Activated naive CD8-positive, alpha-beta T cell treated with anti-CD3 and anti-CD28 coated beads, Interleukin-2, amount 50 U/mL, for 24 hours (primary cell): ENCODE measurements at places on chromosomes 16 and 17.

DNA sequence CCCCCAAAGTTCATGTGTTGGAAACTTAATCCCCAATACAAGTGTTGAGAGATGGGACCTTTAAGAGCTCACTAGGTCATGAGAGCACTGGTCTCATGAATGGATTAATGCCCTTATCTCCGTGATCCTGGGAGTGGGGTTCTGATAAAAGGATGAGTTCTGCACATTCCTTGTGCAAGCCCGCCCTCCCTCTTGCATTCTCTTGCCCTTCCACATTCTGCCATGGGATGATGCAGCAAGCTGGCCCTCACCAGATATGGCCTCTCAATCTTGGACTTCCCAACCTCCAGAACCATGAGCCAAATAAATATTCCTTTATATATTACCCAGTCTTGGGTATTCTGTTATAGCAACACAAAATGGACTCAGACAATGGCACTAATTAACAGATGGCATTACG is 14.1 kb downstream of the GLG1 start:
- DNase-seq, result no peak

DNA sequence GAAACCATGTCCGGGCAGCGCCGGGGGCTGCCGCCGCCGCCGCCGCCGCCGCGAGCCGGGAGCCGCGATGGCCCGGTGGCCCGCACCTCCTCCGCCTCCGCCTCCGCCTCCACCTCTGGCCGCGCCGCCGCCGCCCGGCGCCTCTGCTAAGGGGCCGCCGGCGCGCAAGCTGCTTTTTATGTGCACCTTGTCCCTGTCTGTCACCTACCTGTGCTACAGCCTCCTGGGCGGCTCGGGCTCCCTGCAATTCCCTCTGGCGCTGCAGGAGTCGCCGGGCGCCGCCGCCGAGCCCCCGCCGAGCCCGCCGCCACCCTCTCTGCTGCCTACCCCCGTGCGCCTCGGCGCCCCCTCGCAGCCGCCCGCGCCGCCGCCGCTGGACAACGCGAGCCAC is 587 bp downstream of the HS3ST4 start:
- DNase-seq, result no peak

- DNase-seq, result no peak
Measured at GRCh38 chr17:511833-512251, 159.2 kb upstream of the RPH3AL start.

- no peak for DNase-seq
Measured at GRCh38 chr17:70774339-70775117, 605.2 kb downstream of the KCNJ2 start.

DNA sequence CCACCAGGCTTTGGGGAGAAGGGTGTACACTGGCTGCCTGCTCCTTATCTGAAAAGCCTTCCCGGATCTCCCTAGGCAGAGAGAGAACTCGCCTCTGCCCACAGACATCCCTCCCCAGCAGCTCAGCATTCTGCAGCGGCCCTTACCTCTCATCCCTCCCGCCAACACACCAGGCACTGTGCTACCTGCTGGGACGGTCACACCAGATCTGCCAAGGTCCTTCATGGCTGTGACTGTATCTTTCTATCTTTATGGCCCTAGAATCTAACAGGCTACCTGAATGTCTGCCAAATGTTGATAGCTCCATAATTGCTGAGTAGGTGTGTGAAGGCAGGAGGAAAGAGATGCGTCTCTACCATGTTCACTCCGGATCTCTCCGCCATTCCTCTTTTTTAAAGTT is 7.9 kb downstream of the TSNAXIP1 start:
- no peak for DNase-seq

- DNase-seq, result no peak
Measured at GRCh38 chr16:89633064-89633631, 19.7 kb downstream of the DPEP1 start.

DNA sequence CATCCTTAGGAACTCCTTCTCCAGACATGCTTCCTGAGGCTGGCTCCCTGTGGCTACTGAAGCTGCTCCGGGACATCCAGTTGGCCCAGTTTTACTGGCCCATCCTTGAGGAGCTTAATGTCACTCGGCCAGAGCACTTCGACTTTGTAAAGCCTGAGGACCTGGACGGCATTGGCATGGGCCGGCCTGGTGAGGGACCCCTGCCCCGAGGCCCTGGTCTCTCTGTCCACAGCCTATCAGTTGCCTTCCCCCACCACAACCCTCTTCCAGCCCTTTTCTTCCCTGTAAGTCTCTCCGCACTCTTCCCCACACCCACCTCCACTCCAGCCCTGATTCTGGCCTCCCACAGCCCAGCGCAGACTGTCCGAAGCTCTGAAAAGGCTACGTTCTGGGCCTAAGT is 2.0 kb downstream of the TNK1 start:
- DNase-seq, result no peak

GRCh38 chr17:18361837-18362697 is 1.3 kb downstream of the SHMT1 start:
- DNase-seq, result no peak

- DNase-seq, result no peak
Measured at GRCh38 chr17:3792481-3792880, 8.5 kb downstream of the ITGAE start.

GRCh38 chr17:57569853-57570252 is 175.2 kb downstream of the CCDC182 start:
- no peak for DNase-seq

GRCh38 chr17:67435786-67436185 is 58.7 kb downstream of the PITPNC1 start:
- DNase-seq, result no peak

GRCh38 chr16:80615735-80616134 is 74.9 kb downstream of the DYNLRB2 start:
- no peak for DNase-seq

- DNase-seq, result no peak
Measured at GRCh38 chr16:85917959-85918358, 19.0 kb downstream of the IRF8 start.

DNA sequence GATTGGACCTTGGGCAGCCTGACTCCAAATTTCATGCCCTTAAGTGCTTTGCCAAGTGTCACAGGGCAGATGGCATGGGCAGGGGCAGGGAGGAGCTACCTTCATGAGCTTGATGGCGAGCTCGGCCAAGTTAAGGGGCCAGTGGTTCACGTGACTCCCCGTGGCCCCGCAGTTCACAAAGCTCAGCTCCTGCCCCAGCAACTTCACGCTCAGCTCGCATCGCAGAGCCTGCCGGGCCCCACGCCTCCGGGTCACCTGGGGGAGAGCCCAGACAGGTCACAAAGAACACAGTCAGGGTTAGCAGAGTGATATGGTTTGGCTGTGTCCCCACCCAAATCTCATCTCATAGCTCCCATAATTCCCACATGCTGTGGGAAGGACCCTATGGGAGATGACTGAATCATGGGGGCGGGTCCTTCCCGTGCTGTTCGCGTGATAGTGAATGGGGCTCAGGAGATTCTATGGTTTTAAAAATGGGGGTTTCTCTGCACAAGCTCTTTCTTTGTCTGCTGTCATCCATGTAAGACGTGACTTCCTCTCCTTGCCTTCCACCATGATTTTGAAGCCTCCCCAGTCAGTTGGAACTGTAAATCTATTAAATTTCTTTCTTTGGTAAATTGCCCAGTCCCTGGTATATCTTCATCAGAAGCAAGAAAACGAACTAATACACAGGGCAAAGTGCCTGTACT is 108.1 kb downstream of the LITAF start:
- DNase-seq, result no peak

DNA sequence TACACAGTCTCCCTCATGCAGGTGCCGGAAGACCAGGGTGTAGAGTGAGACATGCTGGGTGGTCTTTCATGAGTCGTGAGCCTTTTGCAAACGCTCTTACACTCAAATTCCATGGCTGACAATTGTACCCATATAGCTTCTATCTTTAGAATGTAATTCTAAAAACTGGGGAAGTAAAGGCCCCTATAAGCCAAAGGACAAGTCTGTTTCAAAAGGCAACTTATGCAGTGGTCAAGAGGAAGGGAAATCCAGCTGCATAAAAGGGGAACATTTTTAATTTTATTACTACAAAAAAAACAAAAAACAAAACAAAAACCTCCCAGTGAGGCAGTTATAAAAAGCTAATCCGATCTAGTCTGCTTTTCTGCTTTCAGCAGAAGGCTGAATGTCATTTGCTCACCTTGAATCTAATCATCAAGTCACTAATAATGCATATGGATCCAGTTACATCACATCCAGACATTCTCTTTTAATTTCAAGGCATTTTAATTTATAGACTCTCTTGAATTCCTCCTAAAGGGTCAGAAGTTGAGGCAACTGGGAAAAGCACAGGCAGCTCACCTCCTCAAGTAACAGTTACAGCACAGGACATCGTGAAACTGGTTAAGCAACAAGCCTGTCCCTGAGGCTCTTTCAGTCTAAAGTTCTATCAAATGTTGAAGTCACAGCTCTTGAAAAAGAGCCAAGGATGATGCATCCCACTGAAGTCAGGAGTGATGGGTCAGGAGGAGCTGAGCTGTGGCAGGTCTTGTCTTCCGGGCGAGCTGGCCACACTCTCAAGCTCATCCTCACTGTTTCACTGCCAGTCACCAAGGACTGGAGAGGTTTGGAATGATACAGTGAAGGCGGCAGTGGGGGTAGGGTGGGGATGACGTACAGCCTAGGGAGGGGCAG is 99.7 kb downstream of the VPS53 start:
- DNase-seq, result no peak

- DNase-seq, result no peak
Measured at GRCh38 chr16:53045341-53046220, 7.1 kb downstream of the CHD9NB start.

DNA sequence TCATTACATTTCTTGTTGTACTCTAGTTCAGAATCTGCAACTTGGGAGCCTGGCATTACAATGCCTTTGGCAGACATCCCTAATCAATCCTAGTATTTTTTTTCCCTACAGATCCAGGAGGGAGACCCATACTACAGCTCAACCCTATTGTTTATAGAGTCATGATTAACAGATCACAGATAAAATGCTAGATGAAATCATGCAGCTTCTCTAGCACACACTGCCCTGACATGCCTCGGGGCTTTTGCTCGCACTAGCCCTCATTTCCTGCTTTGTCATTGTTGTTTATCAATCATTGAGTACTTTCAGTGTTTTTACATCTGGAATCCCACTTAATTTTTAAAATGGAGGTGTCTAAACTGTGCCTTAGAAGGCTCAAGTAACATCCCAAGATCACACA is 412.5 kb downstream of the CA10 start:
- DNase-seq, result no peak

DNA sequence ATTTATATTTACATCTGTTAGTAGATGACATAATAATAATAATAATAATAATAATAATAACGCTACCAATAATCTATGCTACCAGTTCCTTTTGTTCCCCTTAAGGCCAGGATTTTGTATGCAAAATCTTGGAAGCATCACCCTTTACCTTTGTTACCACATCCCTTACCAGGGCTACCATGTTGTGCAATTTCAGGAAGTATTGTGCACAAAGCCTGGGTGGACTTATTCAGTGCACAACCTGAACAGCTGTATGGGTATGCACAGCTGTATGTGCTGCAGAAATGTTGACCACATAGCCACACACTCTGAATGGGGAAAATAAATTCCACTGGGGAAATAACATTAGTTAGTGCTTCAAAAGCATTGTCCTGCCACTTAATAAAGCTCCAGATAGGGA is 19.9 kb upstream of the CALB2 start:
- no peak for DNase-seq

DNA sequence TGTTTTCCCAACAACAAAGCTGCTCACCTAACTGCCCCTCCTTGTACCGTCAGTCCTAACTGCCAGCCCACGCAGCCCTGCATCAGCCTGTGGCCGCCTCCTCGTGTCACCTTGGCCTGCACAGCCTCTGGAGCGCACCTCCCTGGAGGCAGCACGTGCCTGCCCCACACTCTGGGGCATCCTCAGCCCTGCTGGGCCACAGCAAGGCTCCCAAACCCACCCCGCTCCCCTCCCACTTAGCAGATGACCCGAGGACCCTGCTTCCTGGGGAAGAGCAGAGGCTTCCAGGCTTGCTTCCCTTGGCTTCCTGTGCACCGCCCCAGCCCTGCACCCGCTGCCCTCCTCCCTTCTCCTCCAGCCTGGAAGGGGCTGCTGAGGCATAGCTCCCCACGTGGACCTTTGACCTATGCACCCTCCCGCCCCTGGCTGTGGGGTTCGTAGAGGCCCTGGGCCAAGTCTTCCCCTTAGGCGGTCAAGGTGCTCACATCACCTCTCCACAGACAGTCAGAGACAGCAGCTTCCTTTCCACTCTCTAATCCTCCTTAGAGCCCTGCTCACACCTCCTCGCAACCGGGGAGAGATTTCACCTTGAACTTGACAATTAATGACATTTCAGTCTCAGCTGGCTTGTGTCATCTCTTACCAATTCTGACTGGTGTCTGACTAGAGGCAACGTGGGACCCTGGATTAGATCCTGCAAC is 115.0 kb downstream of the MGAT5B start:
- no peak for DNase-seq

GRCh38 chr17:77200711-77201110 is 59.9 kb downstream of the SEC14L1 start:
- DNase-seq, result no peak

GRCh38 chr17:62935523-62935922 is 30.5 kb upstream of the TANC2 start:
- no peak for DNase-seq

DNA sequence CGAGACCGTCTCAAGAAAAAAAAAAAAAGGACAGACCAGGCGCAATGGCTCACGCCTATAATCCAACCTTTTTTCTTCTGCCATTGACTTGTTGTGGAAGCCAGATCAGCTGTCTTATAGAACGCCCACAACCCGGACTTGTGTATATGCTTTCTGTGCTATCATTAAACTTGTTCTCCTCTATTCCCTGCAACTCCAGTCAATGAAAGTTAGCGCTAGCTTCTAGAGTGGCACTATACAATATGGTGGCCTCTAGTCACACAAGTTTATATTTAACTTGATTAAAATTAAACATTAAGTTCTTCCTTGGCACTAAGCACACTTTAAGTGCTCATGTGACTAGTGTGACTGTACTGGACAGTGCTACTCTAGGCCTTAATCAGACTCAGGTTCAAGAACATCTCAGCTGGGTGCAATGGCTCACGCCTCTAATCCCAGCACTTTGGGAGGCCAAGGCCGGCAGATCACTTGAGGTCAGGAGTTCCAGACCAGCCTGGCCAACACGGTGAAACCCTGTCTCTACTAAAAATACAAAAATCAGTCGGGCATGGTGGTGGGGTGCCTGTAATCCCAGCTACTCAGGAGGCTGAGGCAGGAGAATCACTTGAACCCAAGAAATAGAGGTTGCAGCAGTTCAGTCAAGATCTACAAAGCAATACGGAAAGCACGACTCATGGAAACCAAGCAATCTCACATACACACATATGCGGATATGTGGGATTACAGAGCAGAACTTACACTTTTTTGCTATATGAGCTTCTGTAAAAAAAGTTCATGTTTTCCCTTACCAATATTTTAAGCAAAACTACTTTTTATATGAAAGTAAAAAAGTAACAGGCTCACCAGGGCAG is 18.8 kb upstream of the GLG1 start:
- no peak for DNase-seq
